ENCODE measurements at places on chromosomes 4 and X. TPM values are rescaled to one million over a fixed set of nuclear protein-coding genes. Genes with fewer than 3 reads are reported as not detected.

GRCh38 chr4:85783900-85784299, 308.9 kb downstream of the ARHGAP24 start:
- no peak for ATAC-seq

- ATAC-seq: no peak
These were observed 62.1 kb downstream of the GPRIN3 start for GRCh38 chr4:89245459-89245858.

Gene PNMA3
- total RNA-seq: 1.5 TPM

Gene PAGE1
- not detected for total RNA-seq

GRCh38 chrX:45540181-45540580, 339.5 kb upstream of the DIPK2B start:
- no peak for ATAC-seq

- ATAC-seq: no peak
These were observed 112.4 kb upstream of the ELOVL6 start for GRCh38 chr4:110310795-110311194.

DNA sequence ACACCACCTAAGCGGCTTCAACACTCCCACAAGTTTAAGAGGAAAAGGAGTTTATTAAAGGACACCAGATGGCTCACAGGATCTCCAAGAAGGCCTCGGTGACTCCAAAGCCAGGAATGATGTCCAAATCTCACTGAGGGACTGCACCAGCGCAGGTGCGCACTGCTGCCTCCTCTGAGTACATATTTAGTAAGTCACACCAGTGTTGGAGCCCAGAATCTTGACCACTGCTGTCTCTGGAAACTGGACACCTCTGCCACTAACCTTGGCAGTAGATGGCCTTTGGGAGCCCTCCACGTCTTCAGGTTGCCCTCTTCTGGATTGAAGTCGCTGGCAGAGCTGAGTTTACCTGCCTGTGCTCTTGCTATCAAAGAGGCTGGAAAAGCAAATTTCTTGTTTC, 10.1 kb upstream of the RS1 start:
- ATAC-seq: no peak

- ATAC-seq: no peak
These were observed 34.5 kb downstream of the PHKA2 start for GRCh38 chrX:18949291-18949943.

GRCh38 chr4:144611850-144612249, 34.1 kb upstream of the HHIP start:
- ATAC-seq: peak; percentile 53

Gene GPRASP1
- 4.2 TPM for total RNA-seq

DNA sequence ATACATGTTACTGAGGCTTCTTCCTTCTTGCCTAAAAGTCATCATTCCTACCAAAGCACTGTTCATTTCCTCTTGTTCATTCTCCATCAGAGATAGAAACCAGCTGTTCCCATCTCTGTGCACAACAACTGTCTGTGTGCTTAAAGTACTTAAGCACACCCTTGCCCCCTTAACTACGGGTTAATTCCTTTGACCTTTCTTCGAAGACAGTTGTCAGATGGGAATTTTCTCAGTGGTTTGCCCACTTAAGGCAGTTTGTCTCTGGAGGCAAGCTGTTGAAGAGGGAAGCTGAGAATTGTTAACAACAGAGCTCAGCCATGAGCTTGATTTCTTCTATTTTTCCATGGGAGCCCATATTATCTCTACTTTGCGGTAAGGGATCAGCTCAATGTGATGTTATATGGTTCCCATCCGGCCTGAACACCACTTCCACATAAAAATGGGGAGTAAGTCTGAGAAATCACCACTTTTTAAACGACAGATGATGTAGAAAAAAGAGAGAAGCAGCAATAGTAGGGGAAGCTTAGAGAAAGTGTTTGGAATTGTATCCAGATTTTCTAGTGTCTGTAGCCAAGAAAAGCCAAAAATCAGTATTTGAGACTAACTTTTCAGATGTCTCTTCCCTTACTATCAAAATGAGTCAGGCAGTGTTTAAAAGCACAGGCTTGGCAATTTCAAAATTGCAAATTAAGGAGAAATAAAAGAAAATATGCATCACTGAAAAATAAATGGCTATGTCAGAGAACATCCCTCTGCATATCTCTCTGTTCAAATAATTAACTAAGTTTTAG, 194.4 kb downstream of the SLIT2 start:
- no peak for ATAC-seq

GRCh38 chr4:26268246-26268645, 52.6 kb upstream of the RBPJ start:
- ATAC-seq: no peak

Gene PAGE5
- not detected for total RNA-seq

DNA sequence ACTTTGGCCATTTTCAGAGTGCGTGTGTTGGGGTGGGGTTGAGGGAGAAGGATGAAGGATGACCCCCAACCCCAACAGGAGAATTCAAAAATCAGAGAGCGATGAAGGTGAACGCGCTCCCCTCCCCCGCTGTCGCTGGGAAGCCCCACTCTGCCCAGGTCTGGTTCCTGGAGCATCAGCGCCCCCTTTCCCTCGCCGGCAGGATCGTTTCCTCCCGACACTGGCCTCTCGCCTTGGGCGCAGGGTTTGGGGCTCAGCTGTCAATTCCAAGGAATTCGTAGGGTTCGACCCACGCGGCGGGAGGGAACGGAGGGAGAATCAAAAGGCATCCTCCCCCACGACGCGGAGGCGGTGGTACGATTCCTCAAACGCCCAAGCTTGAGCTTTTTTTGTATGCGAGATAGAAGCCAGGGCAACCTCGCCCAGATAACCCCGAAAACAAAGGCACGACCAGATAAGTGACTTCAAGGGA, 1.0 kb upstream of the PDGFRA start:
- peak; percentile 84 for ATAC-seq

Gene CTAG1A
- not detected for total RNA-seq

Gene TSPAN5
- 1.6 TPM for total RNA-seq

Gene CLDN22
- total RNA-seq: 0.46 TPM

- ATAC-seq: no peak
These were observed 841.0 kb downstream of the STIM2 start for GRCh38 chr4:27701606-27702005.

Gene XK
- total RNA-seq: 2.4 TPM

DNA sequence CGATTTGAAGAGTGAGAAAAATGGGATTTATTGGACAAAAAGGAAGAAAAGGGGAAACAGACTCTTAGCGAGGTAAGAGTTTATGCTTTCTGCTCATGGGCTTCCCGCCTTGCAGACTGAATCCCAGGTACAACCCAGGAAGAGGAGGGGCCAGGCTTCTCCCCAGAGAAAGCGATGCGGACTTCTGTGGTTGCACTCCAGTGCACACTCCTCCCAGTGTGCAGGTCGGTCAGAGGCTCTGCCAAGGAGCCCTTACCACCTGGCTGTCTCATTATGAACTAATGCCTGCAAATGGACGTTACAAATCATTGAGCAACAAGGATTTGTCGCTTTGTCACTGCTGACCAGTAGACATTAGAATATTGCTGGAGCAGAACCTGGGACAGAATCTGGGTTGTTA, 39.9 kb upstream of the GLRA2 start:
- ATAC-seq: no peak

- peak; percentile 53 for ATAC-seq
These were observed 1.5 kb downstream of the TRIM2 start for GRCh38 chr4:153205757-153206156.

DNA sequence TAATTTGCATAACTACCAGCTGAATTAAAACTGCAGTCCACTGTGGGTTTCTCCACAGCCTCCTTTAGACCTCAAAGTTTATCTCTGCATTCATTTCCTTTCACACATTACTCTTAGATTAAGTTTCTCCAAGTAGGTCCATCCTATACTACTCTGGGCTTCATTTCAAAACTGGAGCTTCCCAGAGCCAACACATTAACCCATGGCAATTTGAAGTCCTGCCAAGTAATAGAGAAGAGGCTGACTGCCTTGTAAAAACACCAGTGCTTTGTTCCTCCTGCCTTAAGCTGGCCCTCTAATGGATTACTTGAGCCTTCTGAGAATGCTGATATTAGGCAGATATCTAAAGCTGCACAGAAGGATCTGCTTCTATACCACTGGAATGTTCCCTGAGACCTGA, 997.2 kb upstream of the SLIT2 start:
- no peak for ATAC-seq

GRCh38 chr4:163958751-163959150, 464.3 kb downstream of the TMA16 start:
- ATAC-seq: no peak

Gene SUPT20HL2
- not detected for total RNA-seq

DNA sequence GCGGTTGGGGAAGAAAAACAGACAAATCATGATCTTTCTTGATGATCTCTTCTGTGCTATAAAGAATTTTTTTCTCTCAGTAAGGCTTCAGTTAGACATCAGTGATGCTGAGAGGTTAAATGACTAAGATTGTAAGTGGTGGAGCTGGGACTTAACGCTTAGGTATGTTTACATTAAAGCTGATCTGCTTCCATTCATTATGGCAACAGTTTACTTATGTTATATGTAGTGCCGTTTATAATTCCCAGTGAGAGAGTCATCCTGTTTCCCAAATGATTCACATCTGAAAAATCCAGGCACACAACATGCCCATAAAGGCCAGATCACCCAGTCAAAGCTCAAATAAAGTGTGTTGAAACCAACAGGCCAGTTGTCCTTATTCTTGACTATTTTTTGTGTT, 50.1 kb downstream of the CENPVL3 start:
- no peak for ATAC-seq

Gene VCX2
- not detected for total RNA-seq

DNA sequence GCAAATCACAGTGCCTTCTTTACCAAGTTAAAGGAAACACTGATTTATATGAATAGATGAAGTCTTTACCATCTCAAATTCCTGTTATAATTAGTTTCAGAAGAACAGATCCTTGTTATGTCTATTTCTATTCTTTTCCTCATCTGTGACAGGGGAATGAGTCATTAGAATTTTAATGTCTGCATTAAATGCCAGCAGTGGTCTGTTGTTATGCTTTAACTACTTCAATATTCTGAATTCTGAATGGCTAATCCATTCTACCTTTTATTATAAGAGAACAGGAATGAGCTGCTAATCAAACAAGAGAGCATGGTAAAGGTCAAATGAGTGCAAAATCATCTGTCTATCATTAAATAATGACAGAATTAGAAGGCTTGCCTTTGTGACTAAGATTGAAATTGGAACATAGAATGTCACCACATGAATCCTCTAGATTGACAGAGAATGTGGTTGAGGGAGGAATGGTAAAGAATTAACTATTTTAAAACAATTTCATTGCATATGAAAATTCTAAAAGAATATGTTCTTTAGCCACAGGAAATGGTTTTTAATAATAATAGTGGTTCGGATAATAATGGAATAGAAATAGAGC, 935.5 kb downstream of the ADGRL3 start:
- ATAC-seq: peak; percentile 12

DNA sequence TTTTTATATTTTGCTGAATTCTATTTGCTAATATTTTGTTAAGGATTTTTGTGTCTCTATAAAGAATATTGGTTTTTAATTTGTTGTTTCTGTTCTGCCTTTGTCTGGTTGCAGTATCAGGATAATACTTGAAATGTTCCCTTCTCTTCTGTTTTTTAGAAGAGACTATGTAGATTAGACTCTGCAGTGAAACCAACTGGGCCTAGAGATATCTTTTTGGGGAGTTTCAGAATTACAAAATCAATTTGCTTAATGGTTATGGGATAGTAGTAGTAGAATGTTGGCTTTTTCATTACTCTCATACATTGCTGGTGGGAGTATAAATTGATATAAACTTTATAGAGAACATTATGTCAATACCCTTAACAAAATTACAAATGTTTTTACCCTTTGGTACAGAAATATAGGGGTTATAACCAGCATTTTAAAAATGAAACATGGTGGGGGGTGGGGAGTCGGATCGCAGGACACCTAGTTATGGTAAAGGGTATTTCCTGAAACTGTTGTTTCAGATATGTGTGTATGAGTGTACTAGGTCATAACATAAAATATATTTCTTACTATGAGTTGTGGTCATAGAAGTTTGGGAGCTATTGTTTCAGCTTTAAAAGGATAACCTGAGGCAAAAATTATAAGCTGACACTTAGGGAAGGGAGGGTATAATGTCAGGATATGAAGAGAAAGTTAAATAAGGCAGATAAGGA, 29.0 kb downstream of the CLOCK start:
- ATAC-seq: no peak

Gene ANOS1
- 38.4 TPM for total RNA-seq

DNA sequence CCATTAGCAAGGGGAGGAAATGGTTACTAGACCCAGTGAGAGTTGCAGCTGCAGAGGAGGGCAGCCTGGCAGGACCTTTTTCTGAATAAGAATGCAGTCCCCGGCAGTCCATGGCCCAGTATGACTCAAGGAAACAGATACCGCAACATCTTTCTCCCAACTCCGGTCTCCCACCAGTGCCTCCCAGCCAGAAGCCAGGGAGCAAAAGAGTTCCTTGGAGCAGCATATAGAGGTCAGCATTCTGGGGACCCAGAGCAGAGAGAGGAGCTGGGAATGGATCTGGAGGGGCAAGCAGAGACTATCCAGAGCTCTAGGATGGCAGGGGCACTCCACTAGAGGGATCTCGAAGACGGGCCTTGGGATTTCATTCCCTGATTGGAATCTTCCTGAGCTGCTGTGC, 339.2 kb upstream of the AADAT start:
- peak; percentile 16 for ATAC-seq

DNA sequence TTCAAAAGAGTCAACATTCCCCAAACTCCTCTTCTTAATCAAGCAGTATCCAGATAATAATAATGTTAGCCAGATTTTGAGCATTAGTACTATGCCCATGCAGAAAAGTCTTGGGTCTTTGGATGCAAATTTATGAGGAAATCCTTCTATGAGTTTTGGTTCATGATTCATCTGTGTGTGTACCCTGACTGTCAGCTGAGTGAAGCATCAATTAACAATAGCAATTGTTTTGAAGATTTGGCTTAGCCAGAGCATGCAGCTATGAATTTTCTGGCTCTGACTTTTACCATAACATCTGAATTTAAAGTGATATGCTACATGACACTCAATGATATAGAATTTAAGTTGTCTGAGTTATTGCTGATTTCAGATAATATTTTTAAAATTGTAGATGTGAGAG, 145.8 kb downstream of the KLHL4 start:
- no peak for ATAC-seq

Gene AWAT2
- total RNA-seq: 0.77 TPM

DNA sequence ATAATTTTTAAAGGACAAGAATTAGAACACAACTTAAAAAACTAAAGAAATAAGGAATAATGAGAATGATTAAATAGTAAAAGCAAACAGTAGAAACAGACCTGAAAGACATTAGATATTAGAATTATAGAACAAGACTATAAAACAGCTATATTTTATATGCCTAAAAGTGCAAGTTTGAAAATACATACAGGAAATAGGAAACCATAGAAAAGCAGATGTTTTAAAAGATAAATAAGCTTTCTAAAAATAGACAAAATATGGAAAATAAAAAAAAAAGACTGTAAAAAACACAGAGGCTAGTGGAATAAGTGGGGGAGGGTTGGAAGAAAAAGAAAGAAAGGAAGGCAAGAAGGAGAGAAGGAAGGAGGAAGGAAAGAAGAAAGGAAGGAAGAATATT, 407.3 kb downstream of the IDS start:
- no peak for ATAC-seq

Gene DCX
- total RNA-seq: 284 TPM

GRCh38 chr4:38115601-38116000, 155.4 kb downstream of the PTTG2 start:
- no peak for ATAC-seq

Data from motor neuron (in vitro differentiated cells).